ENCODE measurements at places on chromosomes 2 and 18.

- DNase-seq = peak; percentile 28
These were observed 211.8 kb downstream of the LTBP1 start for GRCh38 chr2:33158482-33159003.

DNA sequence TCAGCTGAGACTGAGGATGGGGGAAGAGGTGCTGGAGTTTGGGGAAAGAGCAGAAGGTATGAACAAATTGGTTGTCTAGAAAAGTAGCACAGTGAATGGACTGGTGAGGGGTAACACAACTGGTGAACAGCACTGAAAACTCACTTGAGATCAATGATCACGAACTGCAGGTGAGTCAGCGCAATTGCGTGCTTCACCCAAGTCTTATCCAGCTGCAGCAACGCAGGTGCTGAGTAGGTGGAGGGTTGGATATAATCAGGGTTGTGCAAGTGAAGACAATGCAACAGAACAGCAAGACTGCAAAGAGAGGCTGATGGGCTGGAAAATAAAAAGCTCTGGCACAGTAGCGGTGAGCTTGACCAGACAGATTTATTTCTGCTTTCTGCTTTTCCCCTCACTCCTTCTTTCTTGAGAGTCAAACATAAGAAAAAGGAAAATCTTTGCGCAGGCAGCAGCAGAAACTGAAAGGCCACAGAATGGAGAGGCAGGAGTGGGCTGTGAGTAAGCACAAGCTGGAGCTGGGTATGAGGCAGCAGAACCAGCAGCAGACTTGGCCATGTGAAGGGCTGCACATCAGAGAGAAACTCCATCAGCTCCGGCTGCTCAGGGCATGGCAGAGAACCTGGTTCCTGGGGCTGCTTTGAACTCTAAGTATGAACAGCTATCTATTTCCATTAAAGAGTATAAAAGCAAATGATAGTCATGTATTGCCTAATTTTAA, 99.4 kb upstream of the ARL5A start:
- no peak for DNase-seq

GRCh38 chr2:213185147-213185822, 33.9 kb upstream of the IKZF2 start:
- no peak for DNase-seq

GRCh38 chr2:59084326-59084725, 843.2 kb upstream of the FANCL start:
- DNase-seq = no peak

DNA sequence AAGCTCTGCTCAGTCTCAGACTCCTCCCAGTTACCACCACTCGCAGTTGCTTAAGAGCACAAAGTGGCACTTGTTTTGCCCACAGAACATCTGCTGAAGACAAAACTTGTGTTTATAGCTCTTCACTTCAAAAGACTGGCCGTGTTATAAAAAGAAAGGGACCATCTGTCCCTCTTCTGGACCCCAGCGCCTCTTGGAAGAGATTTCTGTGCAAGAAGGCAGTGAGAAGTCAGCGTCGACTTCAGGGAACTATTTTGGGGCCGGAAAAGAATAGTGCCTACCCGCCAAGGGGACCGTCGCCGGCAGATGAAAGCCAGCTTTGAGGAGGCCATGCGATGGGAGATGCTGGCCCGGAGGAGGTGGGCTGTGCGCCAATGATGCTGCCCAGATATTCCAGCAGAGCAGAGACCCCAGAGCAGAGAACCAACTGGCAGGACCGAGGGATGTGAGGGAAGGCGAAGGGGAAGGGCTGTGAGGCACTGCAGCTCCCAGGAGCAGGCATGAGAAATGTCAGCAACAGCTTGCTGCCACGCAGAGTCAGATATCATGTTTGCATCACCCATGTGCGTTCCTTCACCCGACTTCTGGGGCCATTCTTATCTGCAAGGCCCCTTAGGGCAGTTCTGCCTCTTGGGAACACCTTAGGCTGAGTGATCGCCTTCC, 270.9 kb downstream of the ATAD2B start:
- DNase-seq = no peak

GRCh38 chr2:25453199-25453905, 111.6 kb upstream of the DNMT3A start:
- no peak for DNase-seq

GRCh38 chr2:39304729-39305128, 61.0 kb upstream of the CDKL4 start:
- DNase-seq = no peak

- DNase-seq = no peak
These were observed 30.0 kb downstream of the CTLA4 start for GRCh38 chr2:203897544-203897943.

- no peak for DNase-seq
These were observed 95.1 kb upstream of the KLHL14 start for GRCh38 chr18:32867936-32868335.

DNA sequence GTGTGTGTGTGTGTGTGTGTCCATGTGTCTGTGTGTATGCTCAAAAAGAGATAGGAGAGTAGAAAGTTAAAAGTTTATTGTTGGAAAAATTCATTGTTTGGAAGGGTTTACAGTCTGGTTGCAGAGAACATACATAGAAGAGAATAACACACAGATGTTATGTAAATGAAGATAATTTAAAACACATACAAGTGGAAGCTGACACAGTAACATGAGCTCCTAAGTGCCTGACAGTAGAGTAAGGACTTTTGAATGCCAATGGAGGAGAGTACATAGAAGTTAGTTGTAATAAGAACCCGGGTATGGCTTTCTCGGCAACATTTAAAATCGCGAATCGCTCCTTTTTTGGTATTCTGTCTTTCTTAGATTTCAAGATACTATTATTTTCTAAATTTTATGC, 137.0 kb upstream of the FANCL start:
- no peak for DNase-seq
